ENCODE measurements at places on chromosomes 4 and X. TPM values are rescaled to one million over a fixed set of nuclear protein-coding genes. Genes with fewer than 3 reads are reported as not detected.

DNA sequence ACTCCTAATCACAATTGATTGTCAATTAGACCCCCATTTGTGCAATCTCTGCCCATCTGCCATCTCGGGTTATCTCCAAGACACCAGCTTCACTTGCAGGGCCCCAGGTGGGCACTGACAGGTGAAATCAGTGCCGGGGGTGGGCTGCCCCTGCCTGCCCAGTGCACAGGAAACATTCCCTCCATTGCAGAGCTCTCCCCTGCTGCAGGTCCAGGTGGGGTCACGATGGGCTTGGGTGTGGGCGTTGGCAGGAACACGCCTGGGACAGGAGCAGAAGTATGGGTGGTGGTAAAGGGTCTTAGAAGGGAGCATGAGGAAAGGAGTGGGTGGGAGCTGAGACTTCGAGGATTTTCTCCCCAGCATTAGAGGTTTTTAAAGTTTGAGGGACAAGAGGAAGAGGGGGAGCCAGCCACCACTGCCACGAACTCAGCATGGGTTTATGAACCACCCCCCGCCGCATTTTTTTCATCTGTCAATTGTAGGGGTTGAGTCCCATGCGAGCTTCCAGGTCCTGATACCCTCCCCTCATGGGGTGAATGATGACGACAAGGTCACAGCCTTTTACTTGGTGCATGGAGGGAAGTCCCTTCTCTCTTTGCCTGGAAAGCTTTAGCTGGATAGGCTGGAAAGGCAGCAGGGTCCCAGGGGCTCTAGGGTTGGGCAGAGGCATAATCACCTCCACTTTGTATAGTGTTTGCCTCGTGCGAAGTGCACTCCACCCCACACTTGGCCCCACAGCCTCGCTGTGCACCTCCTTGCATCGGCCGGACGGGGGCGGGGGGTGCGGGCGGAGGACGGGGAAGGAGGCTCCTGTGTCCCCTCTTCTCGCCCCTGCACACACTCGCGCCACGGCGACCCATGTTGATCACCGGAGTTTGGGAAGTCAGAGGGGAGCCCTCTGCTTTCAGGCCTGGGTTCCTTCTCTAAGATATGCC, 3.5 kb upstream of the NKX1-1 start:
- no peak overlapping the region for H3K27ac ChIP-seq
- peak; percentile 22 for DNase-seq
- no peak overlapping the region for H3K4me3 ChIP-seq
- peaks cover 34% of the 10 kb centered on the region for H3K27me3 ChIP-seq
- H3K36me3 ChIP-seq, result no peaks in the 10 kb centered on the region

- no peaks in the 10 kb centered on the region for H3K36me3 ChIP-seq
- no peaks in the 10 kb centered on the region for H3K27me3 ChIP-seq
- no peak for DNase-seq
- H3K4me3 ChIP-seq, result no peak overlapping the region
- H3K27ac ChIP-seq, result no peak overlapping the region
These were observed 710.0 kb downstream of the IL1RAPL1 start for GRCh38 chrX:29297171-29297800.

GRCh38 chrX:2708021-2708420, 16.9 kb downstream of the CD99 start:
- no peak overlapping the region for H3K4me3 ChIP-seq
- H3K36me3 ChIP-seq, result no peaks in the 10 kb centered on the region
- peaks cover 32% of the 10 kb centered on the region for H3K4me1 ChIP-seq
- no peak for DNase-seq
- H3K27me3 ChIP-seq, result peaks cover 6% of the 10 kb centered on the region

DNA sequence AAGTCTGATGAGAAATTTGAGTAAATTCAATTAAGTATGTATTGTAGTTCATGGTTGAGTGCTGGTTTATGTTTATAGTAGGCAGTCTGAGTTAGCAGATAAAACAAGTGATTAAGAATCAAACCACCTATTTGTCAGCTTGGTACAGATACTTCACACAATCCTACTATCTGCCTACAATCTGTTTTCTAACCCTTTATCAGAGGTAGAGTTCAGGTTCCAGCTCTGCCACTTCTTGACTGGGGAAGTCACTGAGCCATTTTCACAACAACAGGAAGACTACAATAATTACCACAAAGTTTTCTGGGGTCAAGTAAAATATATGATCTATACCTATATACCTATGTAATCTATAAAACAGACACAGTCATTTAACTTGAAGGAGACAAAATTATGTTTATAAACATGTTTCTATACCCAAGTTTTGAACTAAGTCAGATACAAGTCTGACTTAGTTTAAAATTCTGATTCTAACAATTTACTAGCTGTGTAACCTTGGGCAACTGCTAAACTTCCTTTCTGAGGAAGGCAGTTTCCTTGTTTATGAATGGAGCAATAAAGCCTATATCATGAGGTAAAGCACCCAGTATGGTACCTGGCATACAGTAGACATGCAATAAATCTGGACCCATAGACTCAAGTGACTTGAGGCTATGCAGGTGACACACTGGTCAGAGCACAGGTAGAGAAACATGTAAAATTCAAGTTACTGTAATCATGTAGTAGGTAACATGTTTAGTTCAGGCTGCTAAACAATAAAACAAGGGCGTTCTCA, 37.2 kb upstream of the BDH2 start:
- no peaks in the 10 kb centered on the region for H3K27me3 ChIP-seq
- H3K4me3 ChIP-seq, result no peak overlapping the region
- no peaks in the 10 kb centered on the region for H3K4me1 ChIP-seq
- no peak for DNase-seq

DNA sequence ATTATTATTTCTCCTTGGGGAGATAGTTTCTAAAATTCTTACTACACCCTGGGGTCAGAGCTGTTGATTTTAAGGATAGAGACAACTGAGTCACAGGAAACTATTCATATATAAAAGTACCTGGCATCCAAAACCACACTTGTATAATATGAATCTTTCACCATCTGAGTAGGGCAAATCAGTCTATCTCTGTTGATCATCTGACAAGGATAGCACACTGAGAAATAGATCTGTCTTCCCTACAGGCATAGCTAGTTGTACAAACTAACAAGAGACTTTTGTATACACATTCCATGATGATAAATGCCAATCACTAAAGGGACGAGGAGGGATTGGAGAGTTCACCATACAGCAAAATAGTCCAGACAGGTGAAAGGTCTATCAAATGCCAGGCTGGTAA, 30.0 kb downstream of the PKD2 start:
- H3K4me3 ChIP-seq, result no peak overlapping the region
- no peak overlapping the region for H3K27ac ChIP-seq
- no peaks in the 10 kb centered on the region for H3K36me3 ChIP-seq
- H3K4me1 ChIP-seq, result no peaks in the 10 kb centered on the region

DNA sequence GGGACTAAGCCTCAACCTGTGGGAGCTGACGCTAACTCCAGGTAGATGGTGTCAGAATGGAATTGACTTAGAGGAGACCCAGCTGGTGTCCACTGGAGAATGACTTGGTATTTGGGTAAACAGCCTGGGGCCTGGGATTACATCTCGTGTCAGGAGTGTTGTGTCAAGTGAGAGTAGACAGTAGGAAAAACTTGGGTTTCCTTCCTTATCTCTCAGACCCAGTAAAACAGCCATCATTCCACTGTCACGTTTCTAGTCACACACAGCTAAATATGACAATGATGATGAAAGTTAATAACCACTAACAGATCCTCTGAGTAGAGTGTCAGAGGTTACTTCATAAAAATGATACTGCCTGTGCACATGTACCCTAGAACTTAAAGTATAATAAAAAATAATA, 13.8 kb downstream of the ZNF674 start:
- no peak overlapping the region for H3K27ac ChIP-seq
- no peaks in the 10 kb centered on the region for H3K36me3 ChIP-seq
- H3K4me1 ChIP-seq, result no peaks in the 10 kb centered on the region
- H3K4me3 ChIP-seq, result no peak overlapping the region
- H3K27me3 ChIP-seq, result no peaks in the 10 kb centered on the region

DNA sequence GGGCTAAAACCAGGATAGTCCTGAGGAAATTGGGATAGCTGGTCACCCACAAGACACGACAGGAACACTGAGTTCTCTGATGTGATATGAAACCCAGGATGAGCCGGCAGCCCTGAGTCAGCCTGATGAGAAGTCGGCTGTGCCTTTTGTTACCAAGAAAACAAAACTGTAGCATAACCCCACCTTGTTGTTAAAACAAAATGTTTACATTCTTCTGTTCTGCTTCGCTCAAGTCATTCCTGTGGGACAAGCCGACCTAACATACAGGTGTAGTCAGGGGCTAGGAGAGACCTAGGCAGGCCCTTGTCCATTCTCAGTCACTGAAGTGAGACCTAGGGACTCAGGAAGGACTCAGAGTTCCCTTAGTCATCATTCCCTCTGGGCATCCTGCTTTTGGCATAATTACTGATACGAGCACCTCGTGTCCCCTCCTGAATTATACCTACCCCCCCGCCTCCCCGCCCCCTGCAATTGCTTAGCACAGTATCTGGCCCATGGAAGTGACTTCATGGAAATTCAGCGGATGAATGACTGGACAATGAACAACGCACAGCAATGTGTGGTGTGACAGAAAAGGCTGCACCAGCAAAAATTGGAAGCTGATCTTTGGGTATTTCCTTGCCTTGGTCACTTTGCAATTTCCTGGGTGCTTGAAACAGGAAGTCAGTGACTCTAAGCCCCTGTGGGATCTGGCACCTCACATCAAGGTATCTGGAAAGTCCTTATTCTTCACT, 31.9 kb upstream of the TLR2 start:
- H3K4me1 ChIP-seq, result no peaks in the 10 kb centered on the region
- no peaks in the 10 kb centered on the region for H3K36me3 ChIP-seq
- DNase-seq, result no peak
- no peak overlapping the region for H3K27ac ChIP-seq
- no peaks in the 10 kb centered on the region for H3K27me3 ChIP-seq

DNA sequence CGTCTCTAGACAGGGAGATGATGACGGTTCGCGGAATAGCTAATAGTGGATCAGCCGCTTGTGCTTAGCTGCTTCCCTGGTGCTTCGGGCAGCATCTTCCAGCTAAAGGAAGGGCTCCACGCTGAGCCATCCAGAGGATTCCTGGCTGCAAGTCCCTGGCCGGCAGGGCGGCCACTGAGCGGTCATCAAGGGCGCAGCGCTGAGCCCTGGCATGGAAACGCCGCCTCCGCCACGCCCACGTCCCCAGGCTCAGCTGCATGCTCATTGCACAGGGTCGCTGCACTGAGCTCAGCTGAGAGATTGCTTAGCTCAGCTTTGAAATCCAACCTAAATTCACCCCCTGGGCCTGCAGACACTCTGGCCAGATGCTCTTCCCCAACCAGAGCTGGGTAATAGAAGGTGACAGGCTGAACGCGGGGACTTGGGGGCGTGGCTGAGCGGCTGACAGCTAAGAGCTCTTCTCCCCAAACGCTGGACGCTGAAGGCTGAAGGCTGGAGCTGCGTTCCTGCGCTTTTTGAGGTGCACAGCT, 118.2 kb upstream of the KIT start:
- H3K27me3 ChIP-seq, result peaks cover 2% of the 10 kb centered on the region
- peaks cover 9% of the 10 kb centered on the region for H3K4me1 ChIP-seq
- peak overlapping the region; percentile 76 for H3K27ac ChIP-seq
- H3K36me3 ChIP-seq, result peaks cover 5% of the 10 kb centered on the region
- DNase-seq, result peak; percentile 87

- DNase-seq, result no peak
- no peaks in the 10 kb centered on the region for H3K36me3 ChIP-seq
- H3K4me1 ChIP-seq, result no peaks in the 10 kb centered on the region
- no peak overlapping the region for H3K27ac ChIP-seq
These were observed 30.6 kb upstream of the GC start for GRCh38 chr4:71814433-71814832.

The TMEM255A gene
- total RNA-seq, result 7.6 TPM

DNA sequence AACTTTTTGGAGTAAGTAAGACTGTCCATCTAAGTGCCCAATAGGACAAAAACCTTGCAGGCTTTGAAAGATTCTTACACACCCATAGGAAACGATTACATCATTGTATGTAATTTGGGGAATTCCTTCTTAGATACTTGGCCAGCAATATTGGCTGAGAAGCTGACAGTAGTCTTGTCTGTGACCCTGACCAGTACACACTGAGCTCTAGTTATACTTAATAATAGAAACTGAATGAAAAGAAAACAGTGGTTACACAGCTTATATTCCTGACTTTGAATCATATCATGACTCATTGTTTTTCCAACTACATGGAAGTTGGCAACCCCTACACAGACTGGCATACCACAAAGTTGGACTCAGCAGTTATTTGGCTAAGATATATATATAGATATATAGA, 7.1 kb upstream of the TLR2 start:
- no peak overlapping the region for H3K27ac ChIP-seq
- H3K4me1 ChIP-seq, result no peaks in the 10 kb centered on the region
- H3K36me3 ChIP-seq, result peaks cover 22% of the 10 kb centered on the region
- no peak for DNase-seq
- no peaks in the 10 kb centered on the region for H3K27me3 ChIP-seq
- H3K4me3 ChIP-seq, result no peak overlapping the region

The OPN1MW gene
- 1.2 TPM for total RNA-seq

- H3K27me3 ChIP-seq, result no peaks in the 10 kb centered on the region
- no peak for DNase-seq
- H3K4me1 ChIP-seq, result no peaks in the 10 kb centered on the region
These were observed 210.2 kb downstream of the DMD start for GRCh38 chrX:33001107-33001506.

DNA sequence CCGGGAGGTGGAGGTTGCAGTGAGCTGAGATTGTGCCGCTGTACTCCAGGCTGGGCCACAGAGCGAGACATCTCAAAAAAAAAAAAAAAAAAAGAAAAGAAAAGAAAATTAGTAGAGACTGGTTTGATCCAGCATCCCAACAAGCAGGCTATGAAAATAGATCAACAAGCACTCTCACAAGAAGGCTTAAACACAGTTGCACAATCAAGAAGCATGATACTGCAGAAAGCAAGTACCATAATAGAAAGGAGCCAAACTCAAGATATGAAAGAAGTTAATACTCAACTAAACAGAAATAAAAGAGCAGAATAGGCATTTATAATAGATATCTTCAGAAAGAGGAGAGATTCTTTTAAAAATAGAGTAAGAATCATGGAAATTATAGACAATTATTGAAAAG, 10.6 kb downstream of the TLR6 start:
- no peak overlapping the region for H3K4me3 ChIP-seq
- no peaks in the 10 kb centered on the region for H3K36me3 ChIP-seq
- H3K27me3 ChIP-seq, result no peaks in the 10 kb centered on the region
- no peak for DNase-seq

- no peaks in the 10 kb centered on the region for H3K27me3 ChIP-seq
- DNase-seq, result no peak
- no peaks in the 10 kb centered on the region for H3K36me3 ChIP-seq
- H3K27ac ChIP-seq, result no peak overlapping the region
- no peaks in the 10 kb centered on the region for H3K4me1 ChIP-seq
- H3K4me3 ChIP-seq, result no peak overlapping the region
These were observed 143.1 kb upstream of the FRMPD4 start for GRCh38 chrX:11995146-11995545.

DNA sequence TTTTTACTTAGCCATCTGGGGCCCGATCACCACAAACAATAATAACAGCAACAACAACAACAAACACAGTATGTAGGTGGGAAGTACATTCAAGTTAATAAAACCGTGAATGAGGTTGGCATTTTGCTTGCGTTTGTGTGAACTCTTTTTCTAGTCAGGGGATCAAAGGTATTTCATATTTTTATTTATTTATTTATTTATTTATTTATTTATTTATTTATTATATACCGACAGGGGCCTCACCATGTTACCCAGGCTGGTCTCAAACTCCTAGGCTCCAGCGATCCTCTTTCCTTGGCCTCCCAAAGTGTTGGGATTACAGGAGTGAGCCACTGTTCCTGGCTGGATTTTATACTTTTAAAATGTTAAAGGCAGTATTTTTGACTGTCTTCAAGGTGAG, 325.4 kb downstream of the RAPGEF2 start:
- no peak overlapping the region for H3K27ac ChIP-seq
- no peak for DNase-seq
- H3K4me1 ChIP-seq, result peaks cover 3% of the 10 kb centered on the region

All from glutamatergic neuron (in vitro differentiated cells).